ENCODE measurements at places on chromosomes 1 and 21. TPM values are rescaled to one million over a fixed set of nuclear protein-coding genes. Genes with fewer than 3 reads are reported as not detected.
A peak's percentile ranks its signal among the peaks of the same experiment; 100 is the strongest.

Gene NTRK1
- polyA plus RNA-seq = 0.09 TPM

Gene DMBX1
- polyA plus RNA-seq = not detected

Gene ADGRB2
- 1.3 TPM for polyA plus RNA-seq

Gene ARF1
- polyA plus RNA-seq = 656 TPM

Gene CACNA1E
- not detected for polyA plus RNA-seq

Gene CLK2
- 10.2 TPM for polyA plus RNA-seq

- no peak for DNase-seq
These were observed 97.2 kb upstream of the IGSF21 start for GRCh38 chr1:18010408-18010807.

DNA sequence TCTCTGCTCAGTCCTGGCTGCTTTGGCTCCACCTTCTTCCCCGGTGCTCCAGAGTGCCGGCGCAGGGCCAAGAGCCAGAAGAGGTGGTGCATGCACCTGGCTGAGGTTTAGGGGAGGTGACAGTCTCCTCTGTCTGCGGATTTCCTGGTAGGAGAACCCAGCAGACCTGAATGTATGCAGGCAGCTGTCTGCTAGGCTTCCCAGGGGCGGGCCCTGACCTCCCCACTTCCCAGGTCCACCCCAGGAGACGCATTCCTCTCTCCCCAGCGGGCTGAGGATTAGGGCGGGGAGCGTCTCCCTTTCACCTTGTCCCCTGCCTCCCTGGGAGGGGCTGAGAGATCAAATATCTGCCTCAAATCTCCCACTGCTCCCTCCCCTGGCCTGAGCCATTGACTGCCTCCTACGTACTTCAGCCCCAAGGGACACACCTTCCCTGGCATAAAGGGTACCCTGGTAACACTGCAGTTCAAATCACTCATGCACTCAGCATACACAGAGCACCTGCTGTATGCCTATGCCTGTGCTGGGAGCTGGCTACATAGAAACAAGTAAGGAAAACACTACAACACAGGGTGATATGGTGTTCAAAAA is 27.5 kb downstream of the DMBX1 start:
- DNase-seq = no peak

DNA sequence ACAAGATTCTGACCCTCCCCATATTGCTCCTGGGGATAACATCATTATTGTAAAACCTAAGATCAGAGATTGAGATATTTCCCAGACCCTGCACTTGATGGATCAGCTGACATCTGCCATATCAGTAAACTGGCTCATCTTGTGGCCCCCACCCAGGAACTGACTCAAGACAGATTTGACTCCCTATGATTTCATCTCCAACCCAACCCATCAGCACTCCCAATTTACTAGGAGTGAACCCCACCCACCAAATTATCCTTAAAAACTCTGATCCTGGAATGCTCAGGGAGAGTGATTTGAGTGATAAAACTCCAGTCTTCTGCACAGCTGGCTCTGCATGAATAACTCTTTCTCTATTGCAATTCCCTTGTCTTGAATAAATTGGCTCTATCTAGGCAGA is 6.1 kb upstream of the CLCC1 start:
- DNase-seq = no peak

- DNase-seq = no peak
These were observed 2.8 kb downstream of the PAQR7 start for GRCh38 chr1:25872713-25873112.

DNA sequence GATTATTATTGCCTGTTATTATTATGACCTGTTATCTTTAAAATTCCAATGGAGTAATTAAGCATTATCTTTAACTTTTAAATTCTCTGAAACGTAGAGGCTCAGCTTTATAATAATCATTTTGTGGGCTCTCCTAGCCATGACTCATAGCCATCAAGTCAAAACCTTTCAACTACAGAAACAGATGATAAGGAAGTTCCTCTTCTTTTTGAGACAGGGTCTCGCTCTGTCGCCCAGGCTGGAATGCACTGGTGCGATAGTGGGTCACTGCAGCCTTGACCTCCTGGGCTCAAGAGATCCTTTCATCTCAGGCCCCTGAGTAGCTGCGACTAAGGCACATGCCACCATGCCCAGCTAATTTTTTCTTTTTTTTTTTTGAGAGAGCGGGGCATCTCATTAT is 43.5 kb downstream of the CHML start:
- no peak for DNase-seq

DNA sequence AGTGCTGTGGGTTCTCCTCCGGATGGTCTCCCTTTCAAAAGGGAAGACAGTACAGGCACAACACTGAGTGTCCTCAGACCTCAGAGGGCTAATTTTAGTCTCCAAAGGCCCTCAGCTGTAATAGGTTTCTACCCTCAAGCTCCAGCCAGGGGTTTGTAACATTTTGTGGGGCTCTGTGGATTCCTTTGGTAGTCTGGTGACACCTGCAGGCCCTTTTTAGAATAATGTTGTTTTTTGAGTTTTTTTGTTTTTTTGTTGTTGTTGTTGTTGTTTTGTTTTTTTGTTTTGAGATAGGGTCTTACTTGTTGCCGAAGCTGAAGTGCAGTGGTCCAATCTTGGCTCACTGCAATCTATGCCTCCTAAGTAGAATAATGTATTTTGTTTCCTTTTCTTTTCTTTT is 15.0 kb upstream of the TMEM201 start:
- DNase-seq = peak; percentile 58

- no peak for DNase-seq
These were observed 83.9 kb downstream of the ADAMTS1 start for GRCh38 chr21:26761174-26761915.

DNA sequence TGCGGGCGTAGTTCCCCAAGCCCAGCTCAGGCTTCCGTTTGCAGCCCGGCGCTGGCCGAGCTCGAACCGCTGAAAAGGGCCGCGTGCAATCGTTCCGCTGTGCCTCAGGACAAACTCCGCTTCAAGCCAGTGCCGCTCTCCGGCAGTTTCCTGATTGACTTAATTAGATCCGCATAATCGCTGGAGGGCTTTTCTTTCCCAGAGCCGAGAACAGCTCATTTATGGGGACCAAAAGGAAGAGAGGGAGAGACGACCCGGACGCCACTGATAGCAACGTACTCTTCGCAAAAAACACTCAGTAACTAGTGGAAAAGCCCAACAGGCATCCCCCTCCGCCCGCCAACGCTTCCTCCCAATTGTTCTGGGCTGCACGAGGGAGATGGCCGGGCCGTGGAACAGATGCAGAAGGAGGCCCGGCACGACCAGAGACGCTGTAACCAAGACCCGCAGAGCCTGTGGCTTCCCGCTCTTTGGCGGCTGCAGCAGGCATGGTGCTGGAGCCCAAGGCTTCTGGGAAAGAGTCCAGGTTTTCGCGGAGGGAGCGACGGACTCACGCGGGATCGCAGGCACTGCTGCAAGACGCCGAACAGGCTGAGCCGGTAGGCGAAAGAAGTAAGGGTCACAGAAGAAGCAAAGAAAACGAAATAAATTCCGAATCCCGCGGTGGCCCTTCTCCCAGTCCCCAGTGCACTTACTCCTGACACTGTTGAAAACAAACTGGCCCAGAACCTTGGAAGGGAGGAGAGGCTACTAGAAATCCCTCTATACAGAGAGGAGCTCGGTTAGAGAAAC is 3.6 kb upstream of the FOXD2 start:
- peak; percentile 72 for DNase-seq

- no peak for DNase-seq
These were observed 14.4 kb upstream of the KCNH1 start for GRCh38 chr1:211148366-211148765.

- no peak for DNase-seq
These were observed 467.4 kb upstream of the VAMP3 start for GRCh38 chr1:7303554-7304317.

- no peak for DNase-seq
These were observed 37.9 kb downstream of the KRTAP20-3 start for GRCh38 chr21:30680586-30680985.

DNA sequence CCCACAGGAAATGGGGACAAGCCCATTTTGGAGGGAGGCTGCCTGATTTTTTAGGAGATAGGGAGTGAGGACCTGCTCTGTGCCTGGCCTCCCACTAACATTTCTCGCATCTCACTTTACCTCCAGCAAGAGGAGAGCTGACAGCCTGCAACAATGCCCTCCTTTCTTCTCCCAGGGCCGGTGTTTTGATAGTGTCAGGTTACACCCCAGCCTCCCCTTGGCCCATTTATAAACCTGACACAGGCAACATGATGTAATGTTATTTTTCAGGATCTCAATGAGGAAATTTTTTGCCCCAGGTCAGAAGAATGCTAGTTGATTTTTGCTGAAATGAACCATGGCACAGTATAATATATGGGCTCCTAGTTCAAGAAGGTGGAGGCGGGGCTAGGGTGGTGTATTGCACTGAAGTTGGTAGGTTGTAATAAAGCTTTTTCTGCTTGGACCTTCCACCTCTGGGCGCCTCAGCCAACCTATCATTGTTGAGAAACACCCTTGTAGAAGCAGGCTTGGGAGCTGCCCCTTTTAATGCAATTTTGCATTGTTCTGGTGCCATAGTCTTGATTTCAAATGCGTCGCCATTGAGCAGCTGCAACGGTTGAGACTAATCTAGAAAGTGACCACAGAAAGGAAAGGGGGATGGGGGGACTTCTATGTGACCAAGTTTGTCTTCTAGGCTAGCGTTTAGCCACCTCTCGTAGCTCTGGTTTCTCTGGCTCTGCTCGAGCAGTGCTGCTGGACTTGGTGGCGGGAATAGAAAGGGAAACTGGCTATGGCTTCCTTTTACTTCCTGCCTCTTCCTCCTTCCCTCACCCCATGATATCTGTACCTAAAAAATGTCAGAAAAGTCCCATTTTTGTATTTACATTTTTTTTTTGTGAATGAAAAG is 53.0 kb downstream of the PBX1 start:
- DNase-seq = peak; percentile 57

DNA sequence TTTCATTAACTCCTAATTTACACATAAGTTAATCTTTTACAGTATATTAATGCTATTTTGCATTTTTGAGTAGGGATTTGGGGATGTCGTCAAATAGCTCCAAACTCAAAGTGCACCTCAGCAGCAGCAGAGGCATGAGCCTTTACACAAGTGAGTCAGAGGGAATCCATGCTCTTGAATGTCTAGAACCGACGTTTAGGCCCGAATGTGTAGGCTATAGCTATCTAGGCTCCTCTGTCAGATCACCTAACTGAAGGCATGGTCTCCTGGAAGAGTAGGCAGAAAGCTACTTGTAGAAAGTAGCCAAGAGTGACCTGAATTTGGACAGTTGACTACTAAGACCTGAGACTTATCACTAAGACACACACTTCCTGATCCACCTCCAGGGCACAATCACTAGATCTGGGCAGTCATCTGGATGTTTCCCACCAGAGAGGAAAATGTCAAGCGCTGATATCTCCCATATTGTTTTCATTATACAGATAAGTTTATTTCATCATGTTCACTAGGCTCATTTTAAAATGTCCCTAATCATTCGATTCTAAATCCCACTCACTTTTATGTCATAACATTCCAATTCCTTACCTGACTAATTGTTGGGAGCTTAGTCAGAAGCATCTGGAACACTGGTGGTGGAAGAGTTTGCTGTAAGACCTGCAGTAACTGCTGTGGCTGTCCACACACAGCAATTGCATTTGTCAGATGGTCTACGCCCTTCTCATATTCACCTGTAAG is 15.3 kb downstream of the TOMM20 start:
- DNase-seq = no peak

DNA sequence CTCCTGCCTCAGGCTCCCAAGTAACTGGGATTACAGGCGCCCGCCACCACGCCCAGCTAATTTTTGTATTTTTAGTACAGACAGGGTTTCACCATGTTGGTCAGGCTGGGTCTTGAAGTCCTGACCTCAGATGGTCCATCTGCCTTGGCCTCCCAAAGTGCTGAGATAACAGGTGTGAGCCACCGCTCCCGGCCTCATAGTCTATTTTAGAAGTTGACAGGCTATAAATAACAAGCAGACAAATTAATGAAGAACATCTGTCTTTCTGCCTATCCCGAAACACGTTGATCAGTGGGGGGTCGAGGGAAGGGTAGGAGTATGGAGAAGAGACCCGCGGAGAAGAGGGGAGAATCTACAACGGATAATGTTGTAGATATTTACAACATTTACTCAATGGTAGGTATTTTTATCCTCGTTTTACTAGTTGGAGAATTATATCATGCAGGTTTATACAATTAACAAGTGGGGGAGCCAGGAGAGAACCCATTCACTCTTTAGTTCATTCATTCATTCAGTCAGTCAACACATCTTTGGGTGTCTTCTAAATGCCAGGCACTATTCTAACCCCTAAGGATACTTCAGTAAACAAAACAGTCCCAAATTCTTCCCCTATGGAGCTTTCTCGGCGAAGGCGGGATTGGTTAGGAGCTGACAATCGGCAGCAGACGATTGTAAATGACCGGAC is 497 bp upstream of the IFNAR2 start:
- no peak for DNase-seq

GRCh38 chr1:59104191-59104760 is 192.6 kb upstream of the FGGY start:
- DNase-seq = no peak

GRCh38 chr1:219500327-219500897 is 112.5 kb downstream of the ZC3H11B start:
- no peak for DNase-seq

DNA sequence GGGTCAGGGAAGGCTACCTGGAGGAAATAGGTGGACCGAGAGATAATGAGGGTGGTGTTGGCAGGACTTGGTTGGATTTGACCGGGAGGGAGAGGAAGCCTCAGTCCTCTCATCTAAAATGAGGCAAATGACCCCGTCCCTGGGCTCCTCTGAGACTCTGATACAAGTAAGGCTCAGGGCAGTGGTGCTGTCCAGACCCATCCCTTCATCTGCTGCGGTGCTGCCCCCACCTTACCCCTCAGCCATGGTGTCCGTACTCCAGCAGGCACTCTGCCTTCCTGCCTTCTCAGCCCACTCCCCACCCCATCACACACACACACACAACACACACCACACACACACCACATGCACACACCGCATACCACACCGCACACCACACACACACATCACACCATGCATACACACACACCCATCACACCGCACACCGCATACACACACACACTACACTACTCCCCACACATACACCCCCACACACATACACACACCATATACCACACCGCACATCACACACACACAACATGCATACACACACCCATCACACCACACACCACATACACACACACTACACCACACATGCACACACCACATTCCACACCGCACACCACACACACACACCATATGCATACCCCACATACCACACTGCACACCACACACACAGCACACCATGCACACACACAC is 29.4 kb upstream of the SLC26A9 start:
- no peak for DNase-seq

GRCh38 chr1:245516284-245516759 is 361.5 kb downstream of the KIF26B start:
- no peak for DNase-seq

DNA sequence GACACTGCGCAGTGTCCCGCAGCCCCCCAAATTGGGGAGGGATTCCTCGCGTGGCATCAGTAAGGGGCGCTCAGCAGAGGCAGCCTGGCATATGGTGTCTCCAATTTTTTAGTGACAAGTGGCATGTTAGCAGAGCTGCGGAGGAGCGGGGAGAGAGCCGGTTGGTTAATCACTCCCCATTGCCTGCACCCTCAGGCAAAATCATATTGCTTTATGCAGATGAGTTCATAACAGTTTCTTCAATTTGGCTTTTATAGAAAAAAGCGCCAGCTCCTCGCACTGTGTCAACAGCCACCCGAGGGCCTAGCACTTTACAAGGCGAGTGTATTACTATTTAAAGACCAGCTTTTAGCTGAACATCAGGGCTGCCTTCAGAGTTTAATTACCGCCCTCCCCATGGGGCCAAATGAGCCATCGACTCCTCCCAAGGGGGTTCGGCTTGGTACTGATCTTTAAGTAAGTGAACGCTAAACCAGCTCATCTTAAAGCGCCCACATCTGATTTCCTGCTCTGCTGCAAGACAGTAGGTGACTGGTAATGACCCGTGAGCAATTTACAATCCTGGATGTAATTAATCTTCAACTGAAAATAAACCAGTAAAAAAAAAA is 298.9 kb downstream of the DSCAM start:
- DNase-seq = no peak
